Frontal cortex (tissue), 4 donors: ENCODE measurements at places on chromosomes 7 and 10.

- no peak for DNase-seq
Observed at GRCh38 chr10:95341716-95342130, 50.9 kb upstream of the PDLIM1 start.

DNA sequence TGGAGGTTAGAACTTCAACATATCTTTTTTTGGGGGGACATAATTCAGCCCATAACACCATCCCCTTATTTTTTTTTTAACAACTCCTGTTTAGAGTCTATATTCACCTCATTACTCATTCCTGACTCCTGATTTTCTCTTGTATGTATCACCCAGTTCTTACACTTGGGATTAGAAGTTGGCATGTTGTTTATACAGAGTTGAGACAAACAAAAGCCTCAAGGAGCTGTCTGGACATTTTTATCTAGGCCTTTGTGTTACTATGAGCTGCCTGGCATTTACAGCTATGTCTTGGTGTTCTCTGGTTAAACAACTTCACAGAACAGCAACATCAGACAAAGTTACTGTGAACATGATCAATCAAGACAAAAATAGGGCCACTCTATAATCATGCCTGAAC, 517.5 kb downstream of the KIF20B start:
- DNase-seq = no peak

DNA sequence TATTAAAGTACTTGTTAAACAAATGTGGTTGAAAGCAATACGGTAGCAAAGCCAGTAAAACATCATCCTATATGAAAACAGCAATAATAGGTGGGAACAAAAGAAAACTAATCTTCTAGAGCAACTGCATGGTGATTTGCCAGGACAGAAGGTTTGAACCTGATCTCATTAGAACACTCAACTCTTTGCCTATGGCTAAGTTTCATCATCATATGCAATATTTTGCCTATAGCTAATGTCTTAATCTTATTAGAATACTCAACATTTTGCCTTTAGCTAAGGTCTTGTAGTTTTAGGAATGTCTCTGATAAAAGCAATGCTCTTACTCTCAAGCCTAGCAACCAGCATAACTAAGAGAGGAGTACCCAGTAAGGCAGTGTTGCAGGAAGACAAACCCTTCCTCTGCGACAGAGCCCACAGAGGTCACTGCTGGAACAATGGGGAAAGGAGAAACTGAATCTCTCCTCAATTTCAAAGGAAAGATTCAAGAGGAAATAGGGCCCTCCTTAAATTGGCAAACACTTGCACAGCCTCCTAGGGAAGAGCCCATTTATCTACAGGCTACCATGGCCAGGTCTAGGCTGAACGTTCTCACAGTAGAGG, 38.3 kb downstream of the CADPS2 start:
- no peak for DNase-seq

GRCh38 chr7:19239951-19240350, 94.7 kb upstream of the FERD3L start:
- DNase-seq = no peak

- DNase-seq = no peak
Observed at GRCh38 chr7:72805526-72806494, 22.2 kb downstream of the TYW1B start.

- no peak for DNase-seq
Observed at GRCh38 chr10:128053356-128053755, 72.9 kb downstream of the MKI67 start.

GRCh38 chr10:122343135-122343800, 31.2 kb upstream of the PLEKHA1 start:
- no peak for DNase-seq

- DNase-seq = no peak
Observed at GRCh38 chr7:11690395-11690794, 141.6 kb downstream of the THSD7A start.

GRCh38 chr7:27094304-27095049, 1.3 kb downstream of the HOXA1 start:
- peak; percentile 16 for DNase-seq

- no peak for DNase-seq
Observed at GRCh38 chr7:84714765-84715164, 472.1 kb downstream of the SEMA3D start.

GRCh38 chr10:91493313-91493712, 83.2 kb downstream of the HECTD2 start:
- DNase-seq = peak; percentile 16

- no peak for DNase-seq
Observed at GRCh38 chr10:68752711-68753350, 31.8 kb downstream of the CCAR1 start.

GRCh38 chr10:1033601-1034000, 7.9 kb upstream of the IDI2 start:
- no peak for DNase-seq

DNA sequence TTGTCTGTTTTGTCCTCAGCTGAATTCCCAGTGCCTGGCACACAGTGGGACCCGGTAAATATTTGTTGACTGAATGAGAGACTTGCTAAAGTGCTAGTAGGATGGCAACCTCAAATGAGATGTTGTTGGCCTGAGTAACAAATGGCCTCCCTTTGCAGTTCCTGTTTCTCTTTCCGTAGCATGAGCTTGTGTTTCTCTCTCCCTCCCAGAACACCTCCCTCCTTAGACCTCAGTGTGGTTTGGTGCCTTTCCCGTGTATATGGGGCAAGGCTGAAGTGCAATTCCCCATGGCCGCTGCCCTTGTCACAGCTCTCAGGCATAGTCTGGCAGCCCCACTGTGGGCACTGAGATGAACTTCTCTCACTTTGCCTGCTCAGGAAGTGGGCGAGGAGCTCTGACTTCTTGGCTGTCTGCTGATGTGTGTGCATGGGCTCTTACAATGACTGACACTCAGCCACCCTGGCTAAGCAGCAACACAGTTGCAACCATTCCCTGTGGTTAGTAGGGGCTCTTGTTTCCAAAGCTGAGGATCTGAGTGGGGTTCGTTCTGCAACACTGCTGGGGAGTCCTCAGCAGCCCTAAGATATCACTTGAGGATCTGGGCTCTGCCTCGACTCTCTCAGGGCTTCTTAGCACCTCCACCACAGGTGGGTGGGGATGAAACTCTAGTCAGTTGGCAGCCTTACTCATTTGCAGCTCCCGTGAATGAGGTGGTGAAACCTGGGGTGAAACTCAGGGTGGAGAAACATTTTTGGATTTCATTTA, 136.1 kb downstream of the ICA1 start:
- no peak for DNase-seq

DNA sequence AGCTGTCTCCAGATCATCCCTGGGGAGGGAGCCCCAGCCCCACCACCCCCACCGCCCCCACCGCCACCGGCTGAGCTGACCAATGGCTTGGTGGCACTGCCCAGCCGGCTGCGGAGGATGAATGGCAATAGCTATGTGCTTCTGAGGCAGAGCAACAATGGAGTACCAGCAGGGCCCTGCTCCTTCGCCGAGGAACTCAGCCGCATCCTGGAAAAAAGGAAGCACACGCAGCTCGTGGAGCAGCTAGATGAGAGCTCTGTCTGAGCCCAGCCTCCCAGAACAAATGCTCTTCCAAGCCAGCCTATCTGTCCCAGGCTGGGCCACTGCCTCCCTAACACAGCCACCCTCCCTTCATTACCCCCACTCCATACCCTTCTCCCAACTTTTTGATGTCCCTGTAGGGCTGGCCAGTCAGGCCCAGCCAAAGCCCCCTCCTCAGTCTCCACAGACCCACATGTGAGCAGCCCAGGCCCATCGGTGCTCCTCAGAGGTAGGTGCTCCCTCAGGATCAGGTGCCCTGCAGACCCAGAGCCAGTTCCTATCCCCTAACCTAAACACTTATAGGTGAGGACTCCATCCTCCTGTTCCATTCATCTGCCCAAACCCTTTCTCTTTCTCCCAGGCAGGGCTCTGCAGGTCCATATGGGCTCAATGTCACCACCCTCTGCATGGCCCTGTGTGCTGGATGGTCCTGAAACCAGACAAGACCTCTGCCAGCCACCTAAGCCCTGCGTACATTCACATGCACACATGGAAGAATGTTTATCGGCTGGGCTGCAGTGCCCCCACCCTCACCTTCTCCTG, 3.2 kb downstream of the MRPL43 start:
- no peak for DNase-seq

DNA sequence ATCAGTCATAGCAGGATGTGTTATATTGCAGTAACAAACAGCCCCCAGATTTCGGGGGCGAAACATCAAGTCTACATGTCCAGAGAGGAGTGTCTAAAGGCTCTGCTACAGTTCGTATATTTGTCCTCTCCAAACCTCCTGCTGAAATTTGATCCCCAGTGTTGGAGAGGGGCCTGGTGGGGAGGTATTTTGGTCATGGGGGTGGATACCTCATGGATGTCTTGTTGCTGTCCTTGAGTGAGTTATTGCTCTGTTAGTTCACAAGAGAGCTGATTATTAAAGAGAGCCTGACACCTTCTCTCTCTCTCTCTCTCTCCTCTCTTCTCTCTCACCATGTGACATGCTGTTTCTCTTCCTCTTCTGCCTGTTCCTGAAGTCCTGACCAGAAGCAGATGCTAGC, 343.7 kb downstream of the TCERG1L start:
- DNase-seq = no peak

GRCh38 chr7:65002972-65003585, 3.4 kb downstream of the ERV3-1 start:
- DNase-seq = no peak

- no peak for DNase-seq
Observed at GRCh38 chr10:33967606-33968120, 633.2 kb upstream of the NRP1 start.
